ENCODE measurements at places on chromosomes 5 and 9.
A peak's percentile ranks its signal among the peaks of the same experiment; 100 is the strongest.

DNA sequence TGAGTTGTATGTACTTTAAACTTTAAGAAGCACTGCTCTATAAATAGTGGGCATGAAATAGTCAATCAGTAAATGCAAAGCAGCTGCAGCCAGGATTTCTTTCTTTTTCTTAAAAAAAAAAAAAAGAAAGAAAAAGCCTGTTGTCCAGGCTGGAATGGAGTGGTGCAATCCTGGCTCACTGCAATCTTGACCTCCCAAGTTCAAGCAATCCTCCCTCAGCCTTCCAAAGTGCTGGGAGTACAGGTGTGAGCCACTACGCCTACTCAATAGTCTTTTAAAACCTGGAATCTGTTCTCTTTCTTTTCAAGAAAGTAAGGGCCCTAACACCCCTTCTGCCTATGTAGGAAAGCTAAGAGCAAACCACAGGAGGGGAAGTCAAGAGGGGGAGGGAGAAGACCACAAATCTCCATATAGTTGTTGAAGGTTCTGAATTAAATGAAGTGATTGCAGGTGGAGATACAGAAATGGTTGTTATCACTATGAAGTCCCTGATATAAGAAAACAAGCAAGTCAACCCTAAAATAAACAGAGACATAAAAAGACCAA, 20.6 kb upstream of the TPD52L3 start:
- no peak for DNase-seq

- no peak for DNase-seq
These were observed 67.4 kb upstream of the ZNF618 start for GRCh38 chr9:113808391-113809358.

DNA sequence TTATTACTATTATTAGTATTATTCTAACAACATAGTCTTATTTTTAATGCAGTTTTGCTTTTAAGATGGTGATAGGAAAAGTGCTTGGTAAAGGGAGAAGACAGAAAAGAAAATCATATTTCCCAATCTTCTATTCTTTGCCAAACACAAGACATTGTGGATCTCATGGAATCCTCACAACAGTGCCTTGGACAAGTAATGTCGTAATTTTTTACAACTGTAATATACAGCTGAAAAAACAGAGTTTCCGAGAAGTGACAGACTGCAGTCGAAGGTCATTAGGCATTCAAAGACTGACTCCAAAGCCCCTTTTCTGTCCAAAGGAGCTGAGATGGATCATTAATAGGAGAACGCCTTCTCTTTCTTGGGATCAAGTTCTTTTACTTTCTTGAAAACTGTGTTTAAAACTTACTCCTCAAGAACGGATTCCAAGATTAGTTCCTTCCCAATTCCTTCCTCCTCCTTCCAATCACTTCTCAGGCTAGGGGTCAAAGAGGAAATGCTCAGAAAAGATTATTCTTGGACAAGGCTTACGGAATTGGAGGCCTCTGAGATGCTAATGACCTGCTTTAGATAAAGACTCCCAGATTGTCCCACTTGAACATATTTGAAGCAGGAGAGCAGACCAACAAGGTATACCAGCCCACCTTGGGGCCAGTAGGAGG, 24.3 kb upstream of the TRIM32 start:
- DNase-seq, result no peak

GRCh38 chr5:133251296-133252132, 199.7 kb downstream of the HSPA4 start:
- peak; percentile 69 for DNase-seq

GRCh38 chr5:153636670-153637451, 146.4 kb downstream of the GRIA1 start:
- no peak for DNase-seq

DNA sequence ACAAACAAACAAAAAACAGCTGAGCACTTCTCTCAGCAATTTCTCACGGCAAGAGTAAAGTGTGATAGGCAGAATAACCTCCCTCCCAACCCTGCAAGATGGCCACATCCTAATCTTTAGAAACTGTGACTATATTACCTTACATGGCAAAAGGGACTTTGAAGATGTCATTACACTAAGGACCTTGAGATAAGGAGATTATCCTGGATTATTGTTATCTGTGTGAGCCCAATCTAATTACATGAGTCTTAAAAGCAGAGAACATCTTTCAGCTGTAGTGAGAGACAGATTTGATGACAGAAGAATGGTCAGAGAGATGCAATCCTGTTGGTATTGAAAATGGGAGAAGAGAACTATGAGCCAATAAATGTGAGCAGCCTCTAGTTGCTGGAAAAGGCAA, 347.9 kb downstream of the CDH9 start:
- no peak for DNase-seq

DNA sequence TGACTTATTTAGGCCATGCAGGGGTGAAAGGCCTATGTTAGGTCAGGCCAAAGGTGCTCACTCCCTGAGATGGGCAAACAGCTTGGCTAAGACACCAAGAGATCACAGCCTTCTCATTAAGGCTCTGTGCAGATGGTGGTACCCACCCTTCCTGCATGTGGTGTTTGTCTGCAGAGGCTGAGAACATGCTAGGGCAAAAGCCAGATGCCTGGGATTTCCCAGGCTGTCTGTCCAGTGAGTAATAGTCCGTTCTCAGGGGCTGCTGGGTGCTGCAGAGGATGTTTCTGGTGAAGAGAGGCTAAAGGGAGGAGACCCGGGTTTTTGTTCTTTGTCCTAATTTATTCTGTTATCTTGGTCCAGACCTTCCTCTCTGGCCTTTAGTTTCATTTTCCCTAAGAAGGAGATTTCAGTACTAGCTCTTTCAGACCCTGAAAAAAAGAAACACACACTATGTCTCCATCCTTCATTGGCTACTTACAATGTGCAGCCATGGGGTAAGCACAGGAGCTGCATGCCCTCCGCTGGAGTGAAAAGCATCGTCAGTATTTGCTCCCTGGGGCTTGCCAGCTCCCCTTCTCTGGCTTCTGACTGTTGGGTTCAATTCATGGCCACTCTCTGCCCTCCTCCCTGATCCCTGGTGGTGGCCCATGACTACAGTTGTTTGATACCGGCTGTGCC, 23.4 kb upstream of the GLRA1 start:
- no peak for DNase-seq

- peak; percentile 14 for DNase-seq
These were observed 14.4 kb downstream of the ACER2 start for GRCh38 chr9:19423163-19423562.

- no peak for DNase-seq
These were observed 96.0 kb downstream of the AK8 start for GRCh38 chr9:132782037-132782436.

GRCh38 chr9:32596096-32596865, 23.3 kb upstream of the NDUFB6 start:
- DNase-seq, result no peak

DNA sequence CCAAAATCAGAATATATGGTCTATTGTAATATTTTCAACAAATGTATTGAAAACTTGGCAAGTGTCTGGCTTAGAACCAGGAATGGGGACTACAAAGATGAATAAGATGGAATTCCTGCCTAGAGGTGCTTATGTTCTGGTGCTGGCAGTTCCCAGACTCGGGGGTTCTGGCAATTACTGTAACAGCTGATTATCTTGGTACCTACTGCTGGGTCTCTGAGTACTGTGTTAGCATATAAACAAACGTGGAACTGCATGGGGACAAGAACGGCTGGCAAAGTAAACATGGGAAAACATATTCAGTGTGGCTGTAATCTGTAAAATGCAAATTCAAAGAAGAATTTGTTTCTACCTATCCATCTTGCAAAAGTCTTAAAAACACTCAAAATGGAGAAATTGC, 89.9 kb downstream of the SLC24A2 start:
- DNase-seq, result no peak

DNA sequence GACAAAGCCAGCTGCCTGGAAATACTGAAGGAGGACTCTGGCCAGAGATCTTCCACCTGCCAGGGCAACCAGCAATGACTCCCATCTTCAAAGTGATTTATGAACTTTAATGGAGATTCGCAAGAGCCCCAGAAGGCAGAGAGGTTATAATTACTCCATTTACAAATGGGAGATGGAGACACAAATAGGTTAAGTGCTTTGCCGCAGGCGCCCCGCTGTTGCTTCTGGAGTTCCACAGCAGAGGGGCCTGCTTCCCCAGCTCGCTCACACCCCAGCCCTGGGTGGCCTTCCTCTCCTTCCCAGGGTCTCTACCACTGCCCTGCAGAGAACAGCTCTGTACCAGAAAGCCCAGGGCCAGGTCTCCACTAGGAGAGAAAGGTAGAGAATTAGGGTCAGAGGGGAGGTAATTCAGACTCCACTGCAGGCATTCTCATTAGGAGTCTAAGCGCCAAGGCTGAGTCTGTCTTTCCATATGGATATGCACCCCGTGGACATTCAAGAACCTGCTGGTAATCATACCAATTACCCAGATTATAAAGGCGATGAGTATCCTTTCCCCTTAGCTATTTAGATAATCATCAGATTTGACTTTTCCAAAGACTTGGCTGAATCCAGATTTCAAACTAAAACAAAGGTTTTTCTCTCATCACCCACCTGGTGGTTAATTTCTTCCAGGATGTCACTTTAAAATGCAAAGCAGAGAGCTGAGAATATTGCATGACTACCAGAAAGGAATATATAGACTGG, 157.6 kb upstream of the TUT7 start:
- no peak for DNase-seq

- no peak for DNase-seq
These were observed 54.3 kb downstream of the TMC1 start for GRCh38 chr9:72575666-72576065.

GRCh38 chr5:133265720-133266526, 214.1 kb downstream of the HSPA4 start:
- DNase-seq, result no peak

- no peak for DNase-seq
These were observed 519.6 kb downstream of the CTNND2 start for GRCh38 chr5:11384441-11385250.

DNA sequence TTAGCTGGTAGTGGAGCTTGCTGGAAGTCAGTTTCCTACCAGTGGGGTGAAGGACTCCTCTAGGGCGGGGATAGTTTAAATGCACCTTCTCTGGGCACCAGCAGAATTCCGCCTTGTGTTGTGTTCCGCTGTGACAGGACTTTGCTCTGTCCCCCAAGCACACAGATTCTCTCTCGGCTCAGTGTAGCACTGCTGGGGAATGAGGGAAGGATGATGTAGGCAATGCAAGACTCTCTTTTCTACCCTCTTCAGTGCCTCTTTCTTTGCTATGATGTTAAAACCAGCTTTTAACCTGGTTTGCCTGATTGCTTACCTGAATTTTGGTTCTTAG, 155.2 kb upstream of the SH3GL2 start:
- no peak for DNase-seq

DNA sequence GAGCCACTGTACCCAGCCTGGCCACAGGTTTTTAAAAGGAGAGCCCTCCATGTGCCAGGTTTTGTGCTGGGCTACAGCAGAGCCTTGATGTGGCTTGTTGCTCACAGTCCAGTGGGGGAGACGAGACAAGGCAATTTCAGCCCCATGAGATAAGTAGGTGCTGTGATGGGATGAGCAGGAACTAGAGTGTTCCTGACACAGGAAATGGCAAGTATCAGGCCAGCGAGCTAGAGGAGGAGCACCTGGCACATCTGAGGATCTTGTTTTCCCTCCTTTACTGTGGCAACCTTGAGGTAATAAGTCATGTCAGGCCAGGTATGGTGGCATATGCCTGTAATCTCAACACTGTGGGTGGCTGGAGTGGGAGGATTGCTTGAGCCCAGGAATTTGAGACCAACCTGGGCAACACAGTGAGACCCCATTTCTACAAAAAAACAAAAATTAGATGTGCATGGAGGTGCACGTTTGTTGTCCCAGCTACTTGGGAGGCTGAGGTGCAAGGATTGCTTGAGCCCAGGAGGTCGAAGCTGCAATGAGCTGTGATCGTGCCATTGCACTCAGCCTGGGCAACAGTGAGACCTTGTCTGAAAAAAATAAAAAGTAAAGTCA, 3.8 kb upstream of the ZDHHC12 start:
- no peak for DNase-seq

GRCh38 chr5:33774341-33774740, 117.4 kb downstream of the ADAMTS12 start:
- no peak for DNase-seq

GRCh38 chr5:76804266-76804665, 14.6 kb upstream of the F2RL1 start:
- DNase-seq, result no peak

- no peak for DNase-seq
These were observed 248.7 kb downstream of the LURAP1L start for GRCh38 chr9:13023498-13023897.

DNA sequence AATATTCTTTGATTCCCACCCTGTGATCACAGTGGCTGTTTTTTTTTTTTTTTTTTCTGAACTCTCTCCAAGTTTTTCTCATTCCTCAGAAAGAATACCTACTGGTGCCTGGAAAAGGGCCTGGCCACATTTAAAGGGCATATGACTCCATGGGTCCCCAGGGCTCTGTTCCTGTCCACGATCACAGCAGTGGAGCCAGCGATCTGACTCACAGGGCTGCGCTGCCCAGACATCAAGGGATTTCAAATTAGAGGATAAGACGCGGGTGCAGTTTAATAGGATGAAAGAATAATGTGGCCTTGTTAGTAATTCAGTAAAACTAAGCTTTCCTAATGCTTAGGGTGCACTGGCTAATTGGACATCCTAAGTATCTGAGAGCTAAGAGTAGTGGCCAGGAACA, 175.1 kb upstream of the MSX2 start:
- DNase-seq, result no peak

- no peak for DNase-seq
These were observed 522.7 kb downstream of the HTR1A start for GRCh38 chr5:63439537-63439936.

- no peak for DNase-seq
These were observed 361.8 kb upstream of the ACTBL2 start for GRCh38 chr5:57844410-57844809.

- no peak for DNase-seq
These were observed 136.1 kb downstream of the MACIR start for GRCh38 chr5:103394676-103395075.

DNA sequence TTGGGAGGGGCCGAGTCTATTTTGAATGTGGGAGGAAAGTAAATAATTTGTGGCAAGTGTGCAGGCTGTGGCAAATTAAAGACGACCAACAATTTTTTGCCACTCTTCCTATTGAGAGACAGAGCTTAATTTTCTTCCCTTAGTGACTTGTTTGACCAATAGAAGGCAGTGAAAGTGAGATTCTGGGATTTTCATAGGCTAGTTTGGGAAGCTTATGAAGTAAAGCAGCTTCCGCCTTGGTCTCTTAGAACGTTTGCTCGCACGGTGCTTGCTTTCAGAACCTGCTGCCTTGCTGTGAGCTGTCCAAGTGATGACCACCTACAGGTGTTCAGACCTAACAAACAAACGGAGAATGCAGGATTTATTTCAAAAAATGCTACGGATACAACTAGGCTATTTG, 6.7 kb upstream of the OR1N2 start:
- DNase-seq, result no peak

GRCh38 chr5:102547141-102548035, 48.6 kb upstream of the SLCO6A1 start:
- no peak for DNase-seq
